ENCODE measurements at places on chromosomes 5 and 9.

- DNase-seq = no peak
Observed at GRCh38 chr9:97704345-97704677, 7.2 kb upstream of the XPA start.

- DNase-seq = peak; percentile 39
Observed at GRCh38 chr5:123671042-123671441, 159.1 kb downstream of the CSNK1G3 start.

GRCh38 chr9:120770931-120771330 is 22.3 kb downstream of the FBXW2 start:
- no peak for DNase-seq

DNA sequence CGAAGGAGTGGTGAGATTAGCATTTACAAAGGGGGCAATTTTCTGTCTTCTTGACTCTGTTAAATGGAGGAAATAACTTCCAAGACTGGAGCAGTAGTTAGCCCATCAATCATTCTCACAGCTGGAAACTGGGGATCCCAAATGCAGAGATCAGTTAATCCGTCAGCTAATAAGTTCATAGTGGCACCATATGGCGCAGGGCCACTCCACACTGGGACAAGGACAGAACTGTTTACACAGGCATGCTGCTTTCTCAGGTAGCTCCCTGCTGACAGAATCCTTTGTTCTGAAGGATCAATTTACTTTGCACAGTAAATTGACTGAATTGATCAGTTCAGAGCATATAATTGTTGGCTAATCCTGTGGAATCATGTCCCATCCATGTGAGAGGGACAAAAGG is 395.7 kb downstream of the TMEM161B start:
- no peak for DNase-seq

GRCh38 chr5:79772651-79773050 is 83.0 kb downstream of the CMYA5 start:
- DNase-seq = no peak

DNA sequence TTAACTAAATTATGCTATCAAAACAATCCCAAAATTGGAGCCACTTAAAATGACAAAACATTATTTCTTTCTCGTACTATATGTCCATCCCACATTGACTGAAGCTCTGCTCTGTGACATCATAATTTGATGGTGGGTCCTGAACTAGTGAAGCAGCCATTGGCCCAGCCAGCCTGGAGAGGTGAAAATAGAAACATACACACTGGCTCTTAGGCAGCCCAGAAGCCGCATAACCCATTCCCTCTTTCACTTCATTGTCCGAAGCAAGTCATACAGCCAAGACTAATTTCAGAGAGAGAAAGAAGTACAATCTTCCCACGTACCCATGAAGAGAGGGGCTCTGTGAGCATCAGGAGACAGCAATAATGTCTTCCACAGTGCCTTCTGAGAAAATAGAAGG is 342.5 kb downstream of the NFIB start:
- DNase-seq = no peak

- no peak for DNase-seq
Observed at GRCh38 chr5:31847354-31847753, 208.4 kb downstream of the PDZD2 start.

GRCh38 chr5:17157916-17158529 is 59.4 kb upstream of the BASP1 start:
- no peak for DNase-seq

GRCh38 chr5:120016717-120017382 is 387.5 kb downstream of the FAM170A start:
- DNase-seq = no peak

GRCh38 chr5:756171-756570 is 28.4 kb downstream of the ZDHHC11B start:
- no peak for DNase-seq

- DNase-seq = no peak
Observed at GRCh38 chr5:89065919-89066318, 182.9 kb upstream of the MEF2C start.

GRCh38 chr5:135170500-135170899 is 136.5 kb upstream of the PITX1 start:
- DNase-seq = no peak

DNA sequence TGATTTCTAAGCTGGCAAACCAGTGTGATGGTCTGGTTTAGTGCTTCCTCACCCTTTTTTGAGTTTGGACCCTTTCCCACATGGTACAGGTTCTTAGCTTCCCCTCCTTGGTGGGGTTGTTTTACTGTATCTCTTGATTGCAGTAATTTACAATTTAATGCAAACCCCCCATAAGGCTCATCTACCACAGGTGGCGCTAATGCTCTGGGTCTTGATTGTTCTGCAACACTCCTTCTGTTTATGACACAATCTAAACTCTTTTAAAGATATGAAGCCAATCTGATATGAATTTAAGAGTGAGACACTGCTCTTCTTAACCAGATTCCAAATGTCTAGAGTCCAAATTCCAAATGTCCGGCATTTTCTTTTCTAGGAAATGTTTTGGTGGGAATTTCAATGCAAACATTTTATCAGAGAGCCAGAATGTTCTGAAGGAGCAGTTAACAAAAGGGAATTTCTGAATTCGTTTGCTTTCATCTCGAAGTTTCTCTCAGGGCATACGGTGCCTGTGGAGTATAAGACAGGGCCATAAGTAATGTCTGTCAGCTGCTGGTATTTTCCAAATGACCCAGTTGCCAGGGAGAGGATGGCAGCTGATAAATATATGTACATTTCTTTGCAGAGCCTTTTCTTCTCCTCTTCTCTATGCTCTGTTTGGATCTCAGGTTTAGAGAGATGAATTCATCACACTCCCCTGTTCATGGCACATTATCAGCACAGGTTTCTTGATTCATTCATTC is 246.8 kb downstream of the ARHGAP26 start:
- DNase-seq = peak; percentile 59

DNA sequence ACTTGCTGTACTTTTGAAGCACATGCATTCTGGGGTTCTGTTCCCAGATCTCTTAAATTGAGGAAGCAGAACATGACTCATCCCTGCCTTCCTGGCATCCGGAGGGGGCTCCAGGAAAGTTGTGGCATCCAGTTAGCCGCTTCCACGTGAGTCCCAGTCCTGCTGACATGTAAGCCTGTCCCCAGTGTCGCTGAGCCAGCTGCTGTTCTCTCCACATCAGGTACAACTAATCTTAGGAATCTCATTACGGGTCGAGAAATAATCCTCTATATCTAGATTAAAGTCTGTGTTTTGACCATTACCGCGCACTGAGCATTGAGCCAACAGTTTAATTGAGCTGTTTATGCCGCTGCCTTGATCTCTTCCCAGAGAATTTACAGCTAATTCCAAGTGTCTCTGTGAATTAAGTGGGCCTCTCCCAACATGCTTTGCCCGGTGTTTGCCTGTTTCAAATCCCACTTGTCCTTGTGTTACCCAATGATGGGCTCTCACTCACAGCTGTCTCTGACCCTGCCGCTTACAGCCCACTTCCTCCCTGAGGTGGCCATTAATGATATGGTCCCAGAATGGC is 10.5 kb upstream of the SHB start:
- DNase-seq = no peak

DNA sequence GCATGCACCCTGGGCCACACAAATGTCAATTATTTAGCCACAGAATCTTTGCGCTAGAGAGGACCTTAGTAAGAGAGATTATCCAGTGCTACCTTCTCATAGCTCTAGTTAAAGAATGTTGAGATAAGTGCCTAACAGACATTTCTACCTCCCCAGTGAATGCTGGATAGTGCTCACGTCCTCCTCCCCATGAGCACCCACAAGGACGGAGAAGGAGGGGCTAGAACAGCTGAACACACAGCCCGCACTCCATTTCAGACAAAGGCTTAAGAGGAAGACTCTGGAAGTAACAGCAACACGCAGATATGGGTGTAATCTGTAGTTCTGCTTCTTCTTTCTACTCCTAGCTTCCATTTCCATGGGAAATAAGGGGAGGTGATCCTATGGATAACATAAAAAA is 120.5 kb downstream of the FEM1C start:
- no peak for DNase-seq

DNA sequence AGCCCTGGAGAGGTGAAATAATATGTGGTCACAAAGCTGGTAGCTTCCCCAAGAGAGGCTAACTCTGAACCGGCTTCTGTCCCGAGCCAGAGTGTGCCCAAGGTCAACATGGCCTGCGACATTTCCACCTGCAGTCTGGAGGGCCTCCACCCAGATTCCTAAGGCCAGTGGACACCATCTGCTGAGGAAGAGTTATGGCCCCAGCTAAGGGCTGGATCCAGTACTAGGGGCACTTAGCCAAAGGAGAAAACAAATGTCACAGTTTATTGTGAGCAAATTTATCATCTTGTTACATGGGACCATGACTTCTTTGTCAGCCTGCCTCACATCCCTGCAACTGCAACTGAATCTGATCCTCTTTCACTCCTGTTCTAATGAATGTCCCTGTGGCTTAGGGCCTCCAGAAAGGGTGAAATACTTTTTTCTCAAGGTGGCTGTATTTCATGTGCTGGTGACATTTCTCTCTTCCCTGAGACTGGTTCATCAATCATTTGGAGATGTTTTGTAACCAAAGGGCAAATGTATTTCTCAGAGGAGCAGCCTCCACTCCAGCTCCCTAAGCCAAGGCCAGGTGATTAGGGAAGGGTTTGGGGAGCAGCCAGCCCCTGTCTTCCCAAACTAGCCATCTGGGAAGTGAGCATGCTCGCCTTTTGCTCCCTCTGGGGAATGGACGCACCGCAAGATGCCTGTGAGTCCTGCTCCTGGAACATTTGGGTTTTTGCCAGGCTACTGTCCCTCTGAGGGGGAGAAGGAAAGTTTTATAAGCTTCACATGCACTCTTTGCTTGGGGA is 148.3 kb downstream of the CMYA5 start:
- DNase-seq = no peak

DNA sequence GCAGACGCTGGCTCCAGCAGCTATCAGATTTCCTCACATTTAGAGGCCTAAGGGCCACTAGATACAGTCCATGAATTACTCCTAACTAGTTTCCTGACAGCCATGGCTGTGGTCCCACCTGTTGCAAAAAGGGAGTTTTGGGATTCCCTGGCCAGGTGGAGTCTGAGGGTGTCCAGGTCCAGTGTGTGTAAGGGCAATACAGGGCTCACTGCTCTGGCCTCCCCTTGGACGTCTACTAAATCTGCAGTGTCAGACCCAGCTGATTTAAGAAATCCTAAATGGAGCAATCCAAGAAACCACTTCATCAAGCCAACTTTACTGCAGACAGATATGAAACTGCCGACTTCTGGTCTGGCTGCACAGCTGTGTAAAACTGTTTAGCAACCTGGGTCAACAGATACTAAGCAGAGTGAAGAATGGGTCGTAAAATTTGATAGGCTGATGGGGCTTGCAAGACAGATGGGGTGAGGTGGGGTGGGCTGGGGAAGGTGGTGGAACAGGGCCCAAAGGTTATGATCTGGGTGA is 116.4 kb downstream of the GADD45G start:
- no peak for DNase-seq

DNA sequence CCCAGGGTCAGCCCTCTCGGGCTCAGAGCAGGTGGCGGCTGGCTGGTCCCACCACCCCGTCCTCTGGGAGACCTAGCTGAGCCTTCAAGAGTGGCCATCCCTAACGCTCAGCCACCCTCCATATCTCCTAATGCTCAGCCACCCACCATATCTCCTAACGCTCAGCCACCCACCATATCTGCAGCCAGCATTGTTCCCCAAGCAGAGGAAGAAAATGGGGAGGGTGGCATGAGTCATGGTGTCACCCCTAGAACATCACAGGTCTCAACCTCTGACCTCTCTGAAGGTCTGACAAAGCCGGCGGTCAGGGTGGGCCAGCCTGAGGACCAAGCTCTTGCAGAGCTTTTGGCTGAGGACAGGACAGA is 14.7 kb downstream of the LHX3 start:
- no peak for DNase-seq

GRCh38 chr5:175873088-175873454 is 1.7 kb downstream of the CPLX2 start:
- DNase-seq = no peak

GRCh38 chr9:89481538-89481915 is 16.4 kb downstream of the SEMA4D start:
- peak; percentile 32 for DNase-seq

DNA sequence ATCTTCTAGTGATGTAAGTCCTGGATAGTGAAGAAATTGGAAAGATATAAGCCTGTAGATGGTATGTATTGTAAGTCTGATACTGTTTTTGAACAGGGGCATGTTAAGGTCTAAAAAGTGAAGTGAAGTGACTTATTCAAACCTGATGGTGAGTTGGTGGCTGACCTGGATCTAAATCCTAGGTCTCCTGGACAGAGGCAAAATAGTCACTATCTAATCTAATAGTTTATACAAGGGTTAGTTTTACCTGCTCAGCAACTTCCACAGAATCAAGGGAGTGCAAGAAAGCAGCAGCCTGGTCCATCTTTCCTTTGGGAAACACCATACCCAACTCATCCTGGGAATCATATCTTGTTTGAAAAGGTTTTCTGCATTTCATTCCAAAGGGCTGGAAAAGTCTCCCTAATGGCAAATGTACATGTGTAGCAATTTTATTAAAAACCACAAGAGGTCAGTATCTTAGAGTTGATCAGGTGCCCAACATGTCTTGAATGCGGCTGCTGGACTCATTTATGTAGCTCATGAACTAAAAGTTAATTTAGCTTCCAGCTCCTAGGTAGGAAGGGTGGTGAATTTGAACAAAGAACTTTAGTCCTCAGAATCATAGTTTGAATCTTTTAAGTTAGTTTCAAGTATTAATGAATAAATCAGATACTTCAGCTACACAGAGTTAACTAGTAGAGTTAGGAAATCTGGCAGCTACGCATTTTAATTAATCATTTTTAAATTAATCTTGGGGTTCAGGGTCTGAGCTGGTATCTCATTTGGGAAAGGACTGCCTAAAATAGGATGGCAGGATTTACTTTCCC is 26.0 kb downstream of the SKP2 start:
- no peak for DNase-seq

DNA sequence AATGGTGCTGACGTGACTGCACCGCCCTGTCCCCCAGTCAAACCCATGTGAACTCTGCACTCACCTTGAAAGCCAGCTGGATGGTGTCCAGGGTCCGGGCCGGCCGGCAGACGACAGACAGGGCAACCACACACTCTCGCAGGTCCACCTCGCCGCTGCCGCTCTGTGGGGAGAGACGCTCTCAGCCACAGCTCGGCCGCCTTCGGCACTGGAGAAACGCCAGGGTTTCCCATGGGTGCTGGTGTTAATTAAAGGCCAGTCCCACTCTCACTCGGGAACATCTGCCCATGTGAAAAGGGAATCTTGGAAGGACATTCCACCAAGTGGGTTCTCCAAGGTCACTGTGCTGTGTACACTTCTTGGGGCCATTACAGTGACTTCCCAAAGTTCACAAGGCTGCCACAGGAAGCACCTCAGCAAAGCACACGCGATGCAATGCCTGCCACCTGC is 25.5 kb upstream of the SLC6A3 start:
- no peak for DNase-seq

GRCh38 chr9:136109351-136110081 is 9.2 kb downstream of the TMEM250 start:
- peak; percentile 92 for DNase-seq

- no peak for DNase-seq
Observed at GRCh38 chr9:123834889-123835562, 94.9 kb downstream of the DENND1A start.

- DNase-seq = no peak
Observed at GRCh38 chr5:71456362-71456743, 902 bp downstream of the BDP1 start.

Data from activated naive CD4-positive, alpha-beta T cell treated with Interleukin-2 at 50 U/mL for 16 hours (primary cell).